Stomach (tissue), 19 donors: ENCODE measurements at places on chromosomes 12 and 14. TPM values are rescaled to one million over a fixed set of nuclear protein-coding genes. Genes with fewer than 3 reads are reported as not detected.

DNA sequence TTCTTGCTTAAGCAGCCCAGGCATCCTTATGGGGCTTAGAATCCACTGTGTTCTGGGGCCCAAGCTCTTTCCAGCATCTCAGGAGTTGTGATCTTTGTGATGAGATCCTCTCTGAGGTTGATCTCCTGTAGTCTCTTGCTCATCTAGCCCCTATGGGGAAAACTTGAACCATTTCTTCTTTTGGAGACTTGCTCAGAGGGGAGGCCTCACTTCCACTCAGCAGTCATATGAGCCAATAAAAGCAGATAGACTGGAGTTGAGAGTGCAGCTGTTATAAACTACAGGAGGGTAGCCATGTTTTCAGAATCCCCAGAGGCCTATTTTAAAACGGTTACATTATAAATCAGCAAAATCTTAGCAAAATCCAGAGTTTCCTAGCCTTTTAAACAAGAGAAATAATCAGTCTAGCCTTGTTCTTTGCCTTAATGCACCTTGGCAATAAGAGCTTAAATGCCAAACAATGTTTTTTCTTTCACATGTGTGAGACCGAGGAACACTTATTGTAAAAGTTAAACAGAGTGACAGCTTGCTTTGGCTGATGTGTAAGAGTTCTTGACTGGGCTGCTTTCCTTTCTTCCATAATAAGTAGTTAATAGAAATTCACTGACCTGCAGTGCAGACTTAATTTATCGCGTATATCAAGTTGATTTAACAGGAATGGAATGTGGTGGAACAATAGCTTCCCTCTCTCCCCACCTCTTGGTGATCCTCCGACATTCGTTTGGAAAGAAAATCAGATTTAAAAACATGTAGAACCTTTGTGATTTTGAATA, 168.3 kb downstream of the NEDD1 start:
- DNase-seq, result peak; percentile 23

GRCh38 chr14:34072921-34073320, 122.0 kb upstream of the EGLN3 start:
- no peak for DNase-seq

GRCh38 chr14:93114068-93114710, 1.5 kb downstream of the ITPK1 start:
- DNase-seq, result no peak

GRCh38 chr12:40378691-40379090, 153.9 kb downstream of the LRRK2 start:
- DNase-seq, result no peak

Gene INSM2
- total RNA-seq, result not detected

DNA sequence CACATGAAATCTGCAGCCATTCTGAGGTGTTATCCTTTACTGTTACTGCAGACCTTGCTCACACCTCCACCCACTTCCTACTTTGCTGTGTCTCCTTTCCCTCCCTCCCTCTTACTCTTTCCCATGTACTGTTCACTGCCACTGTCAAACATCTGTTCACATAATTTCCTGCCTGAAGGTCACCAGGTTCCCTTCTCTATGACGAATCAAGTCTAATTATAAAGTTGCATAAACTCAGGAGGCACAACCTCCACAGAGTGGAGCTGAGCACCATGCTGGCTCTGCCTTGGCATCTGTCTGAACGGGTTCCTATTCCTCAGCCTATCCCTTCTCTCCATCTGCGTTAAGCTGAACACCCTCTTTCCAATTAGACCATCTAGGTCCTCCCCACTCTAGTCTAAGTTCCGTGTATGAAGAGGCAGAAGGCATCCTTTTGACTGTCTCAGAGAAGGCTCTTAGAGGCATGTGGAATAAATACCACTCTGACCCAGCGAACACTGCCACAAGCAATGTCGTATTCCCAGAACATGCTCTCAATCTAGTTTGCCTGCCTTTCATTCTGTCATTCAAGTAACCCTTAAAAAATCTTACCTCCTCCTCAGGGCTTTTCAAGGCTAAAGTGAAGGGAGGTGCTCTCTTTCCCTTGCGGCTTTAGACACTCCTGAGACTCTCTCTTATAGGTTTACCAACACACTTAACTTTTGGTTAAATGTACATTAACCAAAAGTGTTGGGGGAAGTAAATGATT, 48.7 kb downstream of the ACADS start:
- DNase-seq, result no peak

DNA sequence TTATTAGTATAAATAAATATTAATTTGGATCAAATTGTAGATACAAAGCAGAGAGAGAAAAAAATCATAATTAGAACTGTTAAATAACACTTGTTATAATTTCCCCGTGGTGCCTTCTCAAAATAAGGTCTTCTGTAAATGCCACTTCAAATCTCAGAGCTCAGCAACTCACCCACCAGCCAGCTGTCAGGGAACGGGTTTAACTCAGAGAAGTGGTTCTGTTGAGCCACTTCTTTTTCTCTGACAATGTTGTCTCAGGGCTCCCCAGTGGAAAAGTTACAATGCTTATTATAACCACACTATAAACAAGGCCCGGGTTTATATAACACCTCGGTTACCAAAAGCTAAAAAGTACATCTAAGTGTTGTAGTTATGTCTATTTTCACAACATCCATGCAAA, 452.6 kb downstream of the GLT1D1 start:
- DNase-seq, result no peak

DNA sequence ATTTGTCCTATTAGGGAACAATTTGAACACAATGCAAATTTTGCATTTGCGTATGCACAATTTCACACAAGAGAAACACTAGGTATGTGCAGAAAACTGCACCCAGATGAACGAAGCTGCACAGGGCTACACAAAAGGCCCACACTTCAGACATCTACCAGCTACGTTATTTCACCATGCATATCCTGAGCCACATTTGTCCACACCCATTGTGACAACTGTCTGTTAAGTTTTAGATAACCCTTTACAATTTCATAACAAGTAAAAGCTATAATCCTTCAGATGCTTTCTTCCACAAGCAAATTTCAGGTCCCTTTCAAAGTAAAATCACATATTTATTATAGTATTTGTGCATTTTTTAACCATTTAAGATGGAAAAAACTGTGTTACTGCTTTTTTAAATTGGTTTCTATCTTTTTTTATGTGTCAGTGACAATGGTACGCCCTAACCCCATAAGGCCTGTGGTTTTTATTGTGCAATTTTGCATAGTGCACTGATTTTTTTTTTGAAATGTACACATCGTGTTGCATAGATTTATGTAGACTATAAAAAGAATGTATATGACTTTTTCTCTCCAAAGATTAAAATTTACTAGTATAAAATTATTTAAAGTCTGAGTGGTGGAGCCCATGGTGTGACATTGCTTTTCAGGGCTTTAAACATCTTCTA, 87.8 kb upstream of the BTG1 start:
- no peak for DNase-seq

Gene PKP2
- total RNA-seq, result 44.6 TPM

Gene TMEM253
- 1.1 TPM for total RNA-seq

DNA sequence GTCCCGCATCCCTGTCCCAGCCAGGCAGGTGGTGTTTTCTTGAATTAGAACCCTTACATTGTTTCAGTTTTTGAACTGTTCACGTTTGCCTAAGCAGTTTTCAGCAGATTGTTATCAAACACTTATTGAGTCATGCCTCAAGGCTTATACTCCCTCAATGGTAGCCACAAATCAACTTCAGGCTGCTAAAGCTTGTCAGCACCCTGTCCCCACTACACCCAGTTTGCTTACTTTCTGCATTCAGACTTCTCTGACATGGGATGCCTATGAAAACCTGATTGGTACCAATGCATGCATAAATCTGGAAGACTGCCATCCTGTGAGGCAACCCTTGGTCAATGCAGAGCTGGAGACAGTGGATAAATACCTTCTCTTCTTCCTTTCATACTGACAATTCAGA, 225.4 kb downstream of the BTG1 start:
- no peak for DNase-seq

- peak; percentile 74 for DNase-seq
These were observed 1.6 kb downstream of the SUDS3 start for GRCh38 chr12:118377884-118378470.

Gene GPR132
- total RNA-seq, result 1.7 TPM

GRCh38 chr14:80078501-80078900, 132.8 kb downstream of the DIO2 start:
- DNase-seq, result peak; percentile 2

Gene EMC9
- total RNA-seq, result 2.3 TPM

- peak; percentile 75 for DNase-seq
These were observed 29.1 kb downstream of the SH2B3 start for GRCh38 chr12:111434680-111435338.

DNA sequence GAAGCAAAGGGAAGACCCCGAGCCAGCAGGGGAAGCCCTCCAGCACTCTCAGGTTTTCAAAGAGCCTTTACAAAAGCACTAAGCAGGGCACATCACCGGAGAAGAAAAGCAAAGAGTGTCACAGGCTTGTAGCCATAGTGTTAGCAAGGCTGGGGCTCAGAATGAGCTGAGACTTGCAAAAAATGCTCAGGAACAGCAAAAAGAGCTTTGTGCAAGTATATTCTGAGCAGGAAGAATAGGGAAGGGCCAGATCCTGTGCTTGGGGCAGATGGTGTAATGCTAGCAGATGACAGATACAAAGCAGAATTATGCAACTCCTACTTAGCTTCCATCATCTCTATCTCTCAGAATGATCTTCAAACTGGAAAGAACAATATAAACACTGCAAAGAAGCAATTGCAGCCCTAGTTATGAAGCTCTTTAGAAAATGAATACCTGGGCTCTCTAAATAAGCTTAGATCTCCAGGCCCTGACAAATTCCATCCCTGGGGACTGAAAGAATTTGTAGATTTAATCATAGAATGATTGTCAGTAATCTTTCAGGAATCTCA, 23.7 kb upstream of the PARP11 start:
- peak; percentile 23 for DNase-seq

Gene PRKD1
- 19.6 TPM for total RNA-seq
